ENCODE measurements at places on chromosomes 2 and 18.

DNA sequence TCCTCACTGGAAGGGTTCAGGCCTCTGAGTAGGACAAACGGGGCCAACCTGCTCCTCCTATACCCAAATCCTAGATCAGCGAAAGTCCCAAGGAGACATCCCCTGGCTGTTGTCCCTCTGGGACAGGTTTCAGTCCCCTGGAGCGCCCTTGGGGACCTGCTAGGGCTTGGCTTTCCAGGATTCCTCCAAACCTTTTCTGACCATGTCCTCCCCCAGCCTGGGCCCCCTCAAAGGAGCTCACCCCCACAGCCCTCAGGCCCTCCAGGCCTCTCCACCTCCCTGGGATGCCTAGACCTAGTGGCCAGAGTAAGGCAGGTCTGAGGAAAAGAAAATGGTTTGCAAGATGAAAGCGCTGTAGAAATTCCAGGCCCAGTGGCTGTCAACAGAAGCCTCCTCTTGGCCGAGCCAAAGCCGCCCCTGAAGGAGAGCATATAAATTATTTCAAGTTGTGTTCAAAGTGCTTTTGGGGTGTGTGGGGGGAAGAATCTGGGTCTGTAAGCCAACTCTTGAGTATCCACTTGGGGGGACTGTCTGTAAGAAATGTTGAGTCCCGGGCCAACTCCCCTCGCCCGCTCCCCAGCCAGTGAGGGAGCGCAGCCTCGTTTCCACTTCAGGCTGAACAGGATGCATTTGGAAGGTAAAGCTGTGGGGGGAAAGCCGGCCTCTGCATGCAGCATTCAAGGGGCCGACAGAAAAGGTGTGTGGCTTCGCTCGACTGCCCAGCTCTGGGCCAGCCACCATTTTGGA, 158.6 kb downstream of the DYSF start:
- peak; percentile 1 for DNase-seq

- DNase-seq, result no peak
These were observed 37.9 kb upstream of the RPL31 start for GRCh38 chr2:100964222-100964621.

DNA sequence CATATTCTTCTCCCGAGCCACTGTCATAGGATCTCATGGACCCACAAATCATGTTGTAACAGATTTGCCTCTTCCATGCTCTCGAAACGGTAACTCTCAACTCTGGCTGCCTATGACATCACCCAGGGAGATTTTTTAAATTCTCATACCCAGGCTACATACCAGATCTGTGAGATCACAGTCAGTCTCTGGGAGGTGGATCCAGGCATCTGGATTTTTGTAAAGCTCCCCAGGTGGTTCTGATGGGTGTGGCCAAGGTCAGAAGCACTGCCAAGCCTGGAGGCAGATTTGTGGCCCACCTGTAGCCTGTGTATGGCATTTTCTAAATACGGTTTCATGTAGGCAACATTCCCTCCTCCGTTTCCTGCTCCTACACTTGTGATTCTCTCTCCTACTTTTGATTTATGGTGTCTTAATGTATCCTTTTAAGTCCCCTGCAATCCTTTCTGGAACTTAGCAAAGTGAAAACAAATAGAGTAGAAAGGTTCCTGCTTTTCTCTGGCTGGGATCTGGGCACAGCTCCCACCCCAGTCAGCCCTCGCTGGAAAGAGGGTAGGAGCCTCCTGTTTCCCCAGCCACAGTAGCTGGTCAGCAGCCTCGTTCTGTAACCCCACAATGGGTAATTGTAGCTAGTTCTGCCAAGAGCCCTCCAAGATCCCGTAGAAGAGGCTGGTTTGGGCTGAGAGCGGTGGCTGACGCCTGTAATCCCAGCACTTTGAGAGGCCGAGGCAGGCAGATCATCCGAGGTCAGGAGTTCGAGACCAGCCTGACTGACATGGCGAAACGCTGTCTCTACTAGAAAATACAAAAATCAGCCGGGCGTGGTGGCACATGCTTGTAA, 96.2 kb downstream of the KLHL29 start:
- DNase-seq, result peak; percentile 61

- DNase-seq, result no peak
These were observed 36.1 kb downstream of the ZNF407 start for GRCh38 chr18:74633652-74634352.

DNA sequence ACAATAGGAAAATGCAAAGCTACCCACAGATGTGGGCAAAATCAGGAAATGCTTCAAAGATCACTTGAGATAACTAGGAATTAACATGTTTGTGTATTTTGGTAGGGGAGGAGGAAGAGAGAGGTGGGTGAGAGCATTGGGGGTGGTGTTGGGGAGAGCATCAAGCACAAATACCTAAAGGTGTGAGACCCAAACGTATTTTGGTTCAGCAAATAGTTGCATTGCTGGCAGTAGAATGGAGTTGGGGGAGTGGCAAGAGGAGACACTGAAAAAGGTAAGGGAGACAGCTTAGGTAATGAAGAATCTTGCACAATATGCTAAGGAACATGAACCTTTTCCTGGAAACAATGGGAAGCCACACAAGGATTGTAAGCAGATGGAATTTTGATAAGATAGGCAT, 1.5 kb upstream of the PELI1 start:
- no peak for DNase-seq

- no peak for DNase-seq
These were observed 223.7 kb downstream of the DCDC2C start for GRCh38 chr2:3927031-3927430.

- DNase-seq, result no peak
These were observed 67.6 kb downstream of the AGAP1 start for GRCh38 chr2:235561450-235561849.

GRCh38 chr18:65415098-65415497, 335.7 kb upstream of the CDH7 start:
- no peak for DNase-seq

DNA sequence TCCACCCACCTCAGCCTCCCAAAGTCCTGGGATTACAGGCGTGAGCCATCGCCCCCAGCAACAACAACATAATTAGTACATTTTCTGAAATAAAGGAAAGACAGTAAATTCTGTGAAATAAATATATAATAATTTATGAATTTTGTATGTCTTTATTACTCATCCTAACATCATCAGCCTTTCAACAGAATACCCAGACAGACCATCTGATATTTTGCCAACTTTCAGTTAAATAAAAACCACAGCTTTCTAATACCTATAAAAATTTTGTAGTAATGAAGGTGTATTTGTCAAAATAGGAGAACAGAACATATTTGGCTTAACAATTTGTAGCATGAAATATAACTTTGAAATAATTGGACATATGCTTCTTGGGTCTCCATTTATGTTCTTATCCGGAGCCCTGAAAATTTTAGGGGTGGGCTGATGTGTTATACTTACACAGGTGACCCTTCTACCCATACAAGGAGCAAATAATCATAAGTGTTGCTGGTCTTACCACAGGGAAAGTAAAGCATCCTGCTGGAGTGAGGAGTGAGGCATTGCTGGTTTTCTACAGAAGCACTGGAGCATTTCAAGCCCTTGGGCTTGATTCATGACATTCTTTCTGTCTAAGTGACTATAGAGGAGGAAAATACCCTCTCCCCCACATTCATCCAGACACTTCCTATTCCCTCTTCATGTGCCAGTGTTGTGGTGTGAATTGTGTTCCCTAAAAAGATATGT, 99.3 kb downstream of the SPOPL start:
- DNase-seq, result peak; percentile 19

- DNase-seq, result no peak
These were observed 331.9 kb downstream of the PDE11A start for GRCh38 chr2:177740700-177741099.

DNA sequence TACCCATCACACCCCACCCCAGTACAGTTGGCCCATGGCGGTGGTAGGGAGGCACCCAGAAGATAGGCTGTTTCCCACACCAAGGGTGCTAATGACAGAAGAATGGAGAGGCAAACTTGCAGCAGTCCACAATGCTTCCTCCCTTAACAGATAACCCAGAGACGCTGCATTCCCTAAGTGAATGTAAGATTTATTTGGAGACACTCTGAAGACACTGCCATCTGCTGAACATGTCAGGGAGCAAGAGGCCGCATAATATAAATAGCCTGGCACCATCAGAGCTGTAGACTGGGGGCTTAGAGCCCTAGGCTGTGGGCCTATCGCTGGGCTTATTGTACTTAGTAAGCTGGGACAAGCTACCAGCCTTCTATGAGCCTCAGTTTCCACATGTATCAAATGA, 2.2 kb upstream of the IWS1 start:
- DNase-seq, result no peak

GRCh38 chr2:73984203-73984921, at the start of gene TET3:
TSS of gene TET3 (plus strand) at chr2:73984910. CDS start at chr2:73986404, 1,494 bp downstream.
- DNase-seq, result peak; percentile 64

- no peak for DNase-seq
These were observed 72.6 kb upstream of the PID1 start for GRCh38 chr2:229343661-229344060.

DNA sequence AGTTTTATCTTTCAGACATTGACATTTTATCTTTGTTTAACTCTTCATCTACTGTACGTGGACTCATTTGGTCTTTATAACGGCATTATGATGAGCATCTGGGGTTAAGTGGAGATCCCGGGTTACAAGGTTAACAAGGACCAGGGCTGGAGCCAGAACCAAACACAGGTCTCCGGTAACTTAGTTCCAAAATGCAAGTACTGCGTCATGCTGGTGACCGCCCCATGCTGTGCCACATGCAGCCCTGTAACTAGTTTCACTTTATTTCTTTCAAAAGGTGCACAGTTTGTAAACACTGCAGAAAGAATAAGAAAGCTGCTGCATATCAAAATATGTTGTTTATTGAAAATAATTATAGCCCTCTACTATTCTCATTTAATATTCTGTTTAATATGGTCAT, 3.1 kb downstream of the SLC5A7 start:
- no peak for DNase-seq

DNA sequence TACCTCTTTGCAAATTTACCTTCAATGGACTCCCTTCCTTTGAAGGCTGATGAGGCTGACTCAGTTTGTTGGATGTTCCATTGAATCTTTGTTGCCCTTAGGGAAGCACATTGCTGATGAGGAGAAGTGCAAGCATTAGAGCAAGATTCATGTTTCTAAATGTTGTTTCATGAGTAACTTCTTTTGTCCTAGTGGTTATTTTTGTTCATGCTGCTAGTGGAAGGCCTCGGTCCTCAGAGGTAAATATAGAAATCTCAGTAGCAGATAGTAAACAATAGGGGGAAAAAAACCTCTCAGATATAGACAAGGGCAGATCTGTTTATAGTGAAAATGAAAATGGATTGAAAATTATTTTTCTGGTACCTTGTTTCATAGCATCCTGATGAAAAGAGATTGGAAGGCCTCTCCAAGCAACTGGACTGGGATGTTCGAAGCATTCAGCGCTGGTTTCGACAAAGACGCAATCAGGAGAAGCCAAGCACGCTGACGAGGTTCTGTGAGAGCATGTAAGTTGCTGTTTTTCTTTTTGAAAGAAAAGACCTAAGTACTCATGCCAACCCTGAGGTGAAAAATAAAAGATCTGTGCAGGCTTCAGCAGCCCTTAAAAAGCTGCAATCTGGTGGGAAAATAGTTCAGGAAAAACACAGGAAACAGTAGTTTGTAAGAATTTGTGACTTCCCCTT, 104.9 kb downstream of the CERS6 start:
- DNase-seq, result no peak

GRCh38 chr18:12420821-12421421, 13.2 kb downstream of the PRELID3A start:
- DNase-seq, result no peak

DNA sequence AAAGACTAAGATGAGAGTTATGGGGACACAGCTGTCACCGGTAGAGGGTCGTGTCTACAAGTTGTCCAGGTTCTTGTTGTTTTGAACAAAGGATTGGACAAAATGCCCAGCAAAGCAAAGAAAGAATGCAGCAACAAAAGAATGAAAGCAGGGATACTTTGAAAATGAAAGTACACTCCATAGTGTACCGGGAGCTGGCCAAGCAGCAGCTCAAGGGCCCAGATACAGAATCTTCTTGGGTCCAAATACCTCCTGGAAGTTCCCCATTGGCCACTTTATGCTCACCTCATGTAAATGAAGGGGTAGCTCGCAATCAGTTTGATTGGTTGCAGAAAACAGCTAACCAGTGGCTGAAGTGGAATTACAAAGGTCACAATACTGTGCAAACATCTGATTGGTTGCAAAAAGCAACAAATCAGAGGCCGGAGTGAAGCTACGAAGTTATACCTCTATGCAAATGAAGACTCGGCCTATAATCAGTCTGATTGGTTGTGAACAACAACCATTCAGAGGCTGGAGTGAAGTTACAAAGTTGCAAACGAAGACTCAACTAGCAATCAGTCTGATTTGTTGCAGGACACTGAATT, 474.9 kb upstream of the TMEFF2 start:
- peak; percentile 44 for DNase-seq

GRCh38 chr2:121297217-121297830, 12.3 kb upstream of the TFCP2L1 start:
- DNase-seq, result peak; percentile 70
